ENCODE measurements at places on chromosomes 5 and 9. TPM values are rescaled to one million over a fixed set of nuclear protein-coding genes. Genes with fewer than 3 reads are reported as not detected.

Gene OMD
- not detected for total RNA-seq

DNA sequence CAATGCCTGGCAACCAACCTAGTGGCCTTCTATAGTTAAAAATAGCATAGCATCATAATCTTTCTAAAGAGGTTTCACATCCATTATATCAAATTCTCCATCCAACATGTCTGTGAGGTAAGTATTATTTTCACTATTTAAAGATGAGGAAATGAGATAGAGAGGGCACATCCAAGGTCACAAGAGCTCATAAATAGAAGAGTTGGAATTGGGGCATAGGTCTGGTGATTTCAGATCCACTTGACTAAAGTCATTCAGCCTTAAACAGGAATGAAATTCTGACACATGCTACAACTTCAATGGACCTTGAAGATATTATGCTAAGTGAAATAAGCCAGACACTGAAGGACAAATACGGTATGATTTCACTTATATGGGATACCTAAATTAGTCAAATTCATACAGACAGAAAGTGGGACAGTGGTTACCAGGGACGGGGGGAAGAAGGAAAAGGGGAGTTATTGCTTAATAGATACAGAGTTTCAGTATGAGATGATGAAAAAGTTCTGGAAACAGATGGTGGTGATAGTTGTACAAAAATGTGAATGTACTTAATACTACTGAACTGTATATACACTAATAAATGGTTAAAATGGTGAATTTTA, 259.6 kb upstream of the NR4A3 start:
- DNase-seq, result no peak

- no peak for DNase-seq
Observed at GRCh38 chr9:18601956-18602355, 128.0 kb downstream of the ADAMTSL1 start.

Gene HOMER1
- 19.6 TPM for total RNA-seq

GRCh38 chr5:16869821-16870796, 66.0 kb downstream of the MYO10 start:
- DNase-seq, result no peak

- DNase-seq, result no peak
Observed at GRCh38 chr9:126830827-126831226, 26.0 kb downstream of the ZBTB43 start.

- DNase-seq, result no peak
Observed at GRCh38 chr5:1001406-1002270, 7.0 kb upstream of the NKD2 start.

DNA sequence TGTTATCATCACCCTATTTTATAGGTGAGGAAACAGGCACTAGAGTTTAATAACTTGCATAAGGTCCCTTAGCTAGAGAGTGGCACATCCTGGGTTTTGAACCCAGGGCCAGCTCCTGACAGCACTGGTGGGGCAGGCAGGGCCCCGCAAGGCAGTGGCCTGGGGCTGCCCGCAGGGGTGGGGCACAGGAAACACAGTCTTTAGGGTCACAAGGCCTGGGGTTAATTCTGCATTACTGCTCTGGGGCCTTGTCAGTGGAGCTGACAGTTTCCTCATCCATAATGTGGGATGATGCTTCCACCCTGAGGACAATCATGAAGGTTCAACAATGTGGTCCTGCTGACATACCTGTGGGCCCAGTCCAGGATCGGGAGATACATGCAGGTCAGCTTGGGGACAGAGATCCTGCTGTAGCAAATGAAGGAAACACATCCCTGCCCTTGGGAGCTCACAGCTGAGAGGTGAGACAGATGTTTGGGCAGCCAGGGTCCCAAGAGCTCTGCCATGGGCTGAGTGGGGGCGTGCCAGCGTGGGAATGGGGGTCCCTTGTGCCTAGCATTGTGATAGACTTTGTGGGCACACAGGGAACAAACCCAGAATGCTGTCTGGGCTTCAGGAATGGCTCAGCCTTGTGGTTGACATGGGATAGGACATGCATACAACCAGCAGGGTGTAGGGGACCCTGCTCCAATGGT, 14.7 kb downstream of the FGF18 start:
- no peak for DNase-seq

GRCh38 chr5:171914726-171915338, 91.6 kb downstream of the FBXW11 start:
- no peak for DNase-seq

Gene PSMB7
- 167 TPM for total RNA-seq

Gene GNA14
- total RNA-seq, result 0.15 TPM

Gene STPG3
- total RNA-seq, result 0.26 TPM

DNA sequence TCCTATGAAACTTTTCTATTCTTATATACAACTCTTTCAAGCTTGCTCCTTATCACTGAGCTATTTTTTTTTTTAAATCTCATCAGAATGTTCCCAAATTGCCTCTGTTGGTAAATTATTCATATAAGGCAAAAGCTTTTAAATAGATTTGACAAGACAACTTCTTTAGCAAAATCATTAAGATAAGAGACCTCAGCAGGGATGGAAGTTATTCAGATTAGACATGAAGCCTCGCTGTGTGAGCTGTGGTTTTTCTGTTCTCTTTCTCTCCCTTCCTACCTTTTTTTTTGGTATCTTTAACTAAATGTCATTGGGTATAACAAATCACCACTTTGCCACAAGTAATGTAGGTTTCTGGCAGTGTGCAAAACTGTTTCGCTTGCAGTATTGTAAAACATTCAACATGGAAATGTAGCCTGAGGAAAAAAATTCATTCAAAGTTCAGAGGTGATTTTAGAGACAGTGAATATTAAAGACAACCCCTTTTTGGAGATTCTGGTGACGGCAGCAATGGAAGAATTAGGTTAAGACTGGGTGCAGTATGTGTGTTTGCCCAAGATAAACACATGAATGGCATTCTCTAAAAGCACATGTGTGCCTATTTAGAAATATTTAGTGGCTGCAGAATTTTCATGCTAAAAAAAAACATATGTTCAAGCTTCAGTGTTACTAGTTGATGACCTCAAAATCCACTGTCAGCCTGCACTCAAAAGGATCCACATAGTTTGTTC, 467.1 kb downstream of the ZNF608 start:
- DNase-seq, result no peak

DNA sequence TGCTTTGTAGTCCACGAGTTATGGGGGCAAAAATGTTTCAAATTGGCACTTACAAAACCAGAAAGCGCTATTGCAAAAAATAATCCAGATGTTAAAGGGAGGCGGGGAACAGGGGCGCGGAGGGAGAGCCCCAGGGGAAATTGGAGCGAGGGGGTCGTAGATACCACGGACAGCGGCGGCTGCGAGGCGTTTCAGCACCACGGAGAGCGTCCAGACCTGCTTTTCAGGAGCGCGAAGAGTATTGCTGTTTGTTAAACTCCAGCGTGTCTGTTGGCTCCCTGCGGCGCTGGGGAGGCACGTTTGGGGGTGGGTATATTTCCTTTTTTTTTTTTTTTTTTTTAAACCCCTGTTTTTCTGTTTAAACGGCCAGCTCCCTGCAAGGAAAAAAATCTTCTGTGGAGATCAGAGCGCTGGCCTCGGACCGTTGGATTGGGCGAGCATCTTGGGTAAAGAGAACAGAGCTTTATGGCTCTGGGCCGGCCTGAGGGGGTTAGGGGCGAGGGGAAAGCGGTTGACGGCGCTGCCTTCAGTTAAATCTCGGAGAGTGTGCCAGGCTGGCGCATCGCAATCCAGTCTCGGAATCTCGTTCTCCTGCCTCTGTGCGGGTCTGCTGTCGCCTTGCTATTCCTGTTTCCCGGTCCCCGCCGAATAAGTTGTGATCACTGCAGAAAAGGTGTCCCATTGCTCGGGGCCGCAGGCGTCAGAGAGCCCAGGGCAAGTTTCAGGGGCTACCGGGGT, at the start of gene GLRA1:
Gene GLRA1, minus strand, starts transcription at position 288 of the 738 bp plus-strand sequence. CDS start 302 bp downstream, outside the sequence.
- DNase-seq, result no peak

Gene OSMR
- 82.4 TPM for total RNA-seq

- DNase-seq, result peak; percentile 54
Observed at GRCh38 chr5:137075163-137075970, 423.8 kb downstream of the SPOCK1 start.

DNA sequence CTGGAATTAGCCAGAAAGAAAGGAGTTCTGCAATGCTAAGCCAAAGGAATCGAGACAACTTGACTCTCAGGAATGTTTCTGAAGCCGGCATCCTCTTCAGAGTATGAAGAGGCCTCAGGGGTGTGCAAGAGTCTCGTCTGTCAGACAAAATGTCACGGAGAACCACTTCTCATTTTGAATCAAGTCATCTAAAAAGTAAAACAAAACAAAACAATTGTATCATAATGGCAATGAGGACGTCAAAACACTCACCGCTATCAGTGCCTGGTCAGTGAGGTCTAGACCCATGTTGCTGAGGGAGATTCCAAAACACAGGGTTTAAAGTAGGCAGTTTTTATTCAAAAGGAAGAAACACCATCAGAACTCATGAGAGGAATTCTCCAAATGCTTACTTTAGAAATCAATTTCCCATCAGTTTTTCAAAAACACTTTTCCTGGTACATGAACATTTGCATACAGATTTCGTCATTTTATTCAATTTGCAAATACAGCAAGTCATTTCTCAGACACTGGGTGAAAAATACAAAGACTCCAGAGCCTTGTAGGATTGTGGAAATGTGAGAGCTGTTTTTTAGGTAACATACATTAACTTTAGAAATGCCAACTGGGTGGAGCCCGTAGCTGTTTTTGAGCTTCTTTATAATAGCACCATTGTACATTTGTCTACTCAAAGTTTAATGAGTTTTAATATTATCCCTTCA, 89.5 kb upstream of the MAP3K1 start:
- DNase-seq, result no peak

- DNase-seq, result no peak
Observed at GRCh38 chr9:6829536-6829935, 71.8 kb downstream of the KDM4C start.

- DNase-seq, result no peak
Observed at GRCh38 chr5:16459451-16459850, 6.1 kb downstream of the ZNF622 start.

DNA sequence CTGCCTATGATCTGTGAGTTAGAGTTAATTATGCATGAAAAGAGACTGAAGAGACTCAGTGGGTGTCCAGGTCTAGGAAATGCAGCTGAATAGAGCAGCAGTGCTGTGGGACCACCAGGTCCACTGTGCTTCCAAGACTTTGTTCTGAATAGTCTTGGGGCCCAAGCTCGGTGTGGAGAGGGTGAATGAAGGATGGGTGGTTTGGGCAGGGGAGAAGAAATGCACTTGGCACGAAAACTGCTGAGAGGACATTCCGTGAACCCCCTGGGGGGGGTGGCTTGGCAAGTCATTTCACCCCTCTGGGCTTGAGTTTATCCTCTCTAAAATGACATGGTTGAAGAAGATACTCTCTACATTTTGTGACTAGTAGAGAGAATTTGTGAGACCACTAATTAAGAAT, 36.0 kb upstream of the GOLPH3 start:
- no peak for DNase-seq

Gene SLC34A1
- not detected for total RNA-seq

- no peak for DNase-seq
Observed at GRCh38 chr5:120567921-120568320, 103.8 kb downstream of the PRR16 start.

- no peak for DNase-seq
Observed at GRCh38 chr9:3012245-3012644, 168.3 kb upstream of the PUM3 start.

DNA sequence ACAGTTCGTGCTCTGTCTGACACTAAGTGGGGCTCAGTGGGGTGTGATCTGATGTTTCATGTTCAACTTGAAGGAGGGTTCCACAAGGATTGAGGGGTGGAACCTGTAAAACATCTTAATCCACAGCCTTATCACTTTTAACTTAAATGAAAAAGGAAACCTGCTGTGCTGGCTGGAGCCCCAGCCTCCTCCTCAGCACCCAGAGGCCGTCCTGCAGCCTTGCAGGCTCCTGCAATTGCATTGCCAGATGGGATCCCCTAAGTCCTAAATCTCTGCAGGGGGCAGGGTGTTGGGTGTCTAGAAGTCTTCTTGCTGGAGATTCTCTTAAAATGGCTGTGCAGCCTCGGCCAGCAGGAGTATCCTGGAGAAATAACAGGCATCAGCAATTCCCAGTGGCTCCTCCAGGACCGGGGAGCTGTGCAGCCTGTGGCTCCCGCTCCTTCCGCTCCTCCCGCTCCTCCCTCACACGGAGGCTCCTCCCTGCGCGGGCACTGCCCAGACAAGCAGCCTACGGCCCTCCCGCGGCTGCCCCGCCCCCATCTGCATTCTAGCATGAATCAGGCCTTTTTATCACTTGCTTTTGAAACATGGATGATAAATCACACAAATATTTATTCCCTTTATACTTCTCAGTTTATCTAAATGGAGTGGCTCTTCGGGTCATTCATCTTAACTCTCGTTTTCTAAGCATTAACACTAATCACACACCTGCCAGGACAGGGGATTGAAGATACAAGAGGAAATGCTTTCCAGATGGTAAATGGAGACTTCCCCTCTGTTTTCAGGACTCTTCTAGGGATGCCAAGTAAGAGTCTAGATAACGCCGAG, 131.0 kb downstream of the ADAMTS16 start:
- peak; percentile 22 for DNase-seq

Gene MAP1B
- total RNA-seq, result 82.3 TPM

DNA sequence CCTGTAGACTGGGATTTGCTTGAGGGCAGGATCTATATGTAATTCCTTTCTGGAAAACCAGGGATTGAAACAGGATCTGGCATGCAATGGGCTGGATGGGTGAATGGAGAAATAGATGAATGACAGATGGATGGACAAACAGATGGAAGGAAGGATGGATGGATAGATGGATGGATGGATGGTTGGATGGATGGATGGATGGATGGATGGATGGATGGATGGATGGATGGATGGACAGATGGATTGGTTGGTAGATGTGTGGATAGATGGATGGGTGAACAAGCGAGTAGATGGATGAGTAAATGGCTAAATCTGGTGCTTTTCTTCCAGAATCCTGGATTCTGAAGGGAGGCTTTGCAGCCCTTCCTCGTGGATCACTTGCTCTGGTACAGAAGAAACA, 162.5 kb upstream of the SMIM23 start:
- no peak for DNase-seq

GRCh38 chr5:153372425-153373129, 117.9 kb upstream of the GRIA1 start:
- DNase-seq, result no peak

GRCh38 chr5:123358751-123359150, 64.5 kb downstream of the CEP120 start:
- no peak for DNase-seq

Gene SLC2A6
- total RNA-seq, result 48.2 TPM

Gene LTC4S
- 0.69 TPM for total RNA-seq

Gene IL5
- not detected for total RNA-seq

DNA sequence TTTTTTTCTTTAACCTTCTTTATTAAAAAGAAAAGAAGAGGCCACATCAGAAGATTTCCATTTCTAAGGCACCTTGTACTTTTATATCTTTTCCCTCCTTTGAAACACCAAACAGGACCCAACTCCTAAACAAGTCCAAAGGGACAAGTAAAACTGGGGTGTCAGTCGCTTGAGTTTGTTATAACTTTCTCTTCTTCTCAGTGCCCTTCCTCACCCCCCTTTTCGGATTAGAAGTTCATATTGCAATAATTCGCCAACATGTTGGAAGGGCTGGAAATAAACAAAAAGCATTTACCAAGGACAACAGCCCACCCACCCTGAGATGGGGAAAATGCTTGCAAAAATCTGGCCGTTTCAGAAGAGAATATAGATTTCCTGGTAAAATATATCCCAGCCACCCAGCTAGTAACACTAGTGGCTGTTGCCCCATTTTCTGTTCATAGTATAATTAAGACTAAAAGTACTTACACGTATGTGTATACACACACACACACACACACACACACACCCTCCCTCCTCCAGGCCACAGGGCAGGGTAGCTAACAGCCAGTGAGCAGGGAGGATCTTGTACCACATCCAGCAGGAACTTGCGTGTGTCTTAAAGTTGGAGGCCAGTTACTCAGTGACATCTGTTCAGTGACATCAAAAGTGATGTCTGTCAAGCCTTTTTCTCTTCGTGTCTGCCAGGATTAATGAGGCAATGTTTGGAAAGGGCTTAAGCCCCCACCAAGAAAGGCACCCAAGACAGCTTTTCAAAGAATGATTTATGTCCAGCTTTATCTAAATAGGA, 149.1 kb upstream of the KLF4 start:
- no peak for DNase-seq

Data from Panc1 (cell line).